WERI-Rb-1 (cell line): ENCODE measurements at places on chromosomes 16 and 17.
A peak's percentile ranks its signal among the peaks of the same experiment; 100 is the strongest.

DNA sequence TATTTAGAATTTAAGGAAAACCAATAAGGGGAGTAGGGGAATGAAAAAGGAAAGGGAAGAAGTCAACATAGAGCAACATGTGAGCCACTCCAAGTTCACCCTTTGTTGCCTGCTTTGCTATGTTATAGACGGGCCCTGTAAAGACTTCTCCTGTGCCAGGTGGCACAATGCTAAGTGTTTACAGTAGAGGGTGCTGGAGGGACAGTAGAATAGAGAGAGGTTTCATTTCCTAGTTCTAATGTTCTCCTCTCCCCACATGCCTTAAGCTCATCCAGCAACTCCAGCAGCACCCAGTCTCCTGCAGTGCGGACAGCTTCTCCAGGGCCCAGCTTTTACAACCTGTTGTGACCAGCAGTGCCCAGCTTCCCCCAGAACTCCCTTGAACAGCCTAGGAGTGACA lies 468.0 kb downstream of the HS3ST3B1 start:
- DNase-seq = no peak

DNA sequence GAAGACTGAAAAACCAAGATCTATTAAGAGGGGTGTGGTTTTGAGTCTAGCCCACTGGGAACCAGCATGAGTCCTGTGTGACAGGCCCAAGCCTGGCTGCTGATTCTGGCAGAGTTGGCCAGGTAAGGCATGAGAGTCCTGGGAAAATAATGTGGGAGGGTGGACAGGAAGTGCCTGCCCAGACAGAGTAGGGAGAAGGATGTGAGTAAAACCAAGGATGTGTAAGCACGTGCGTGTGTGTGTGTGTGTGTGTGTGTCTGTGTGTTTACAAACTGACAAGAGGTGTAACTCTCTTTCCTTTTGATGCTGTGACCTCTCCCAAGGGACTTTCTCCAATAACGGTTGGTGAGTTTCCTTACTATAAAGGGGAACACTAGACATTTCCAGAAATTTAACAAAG lies 15.6 kb upstream of the TEX2 start:
- no peak for DNase-seq

- no peak for DNase-seq
These were observed 33.0 kb downstream of the COG7 start for GRCh38 chr16:23420011-23420410.

DNA sequence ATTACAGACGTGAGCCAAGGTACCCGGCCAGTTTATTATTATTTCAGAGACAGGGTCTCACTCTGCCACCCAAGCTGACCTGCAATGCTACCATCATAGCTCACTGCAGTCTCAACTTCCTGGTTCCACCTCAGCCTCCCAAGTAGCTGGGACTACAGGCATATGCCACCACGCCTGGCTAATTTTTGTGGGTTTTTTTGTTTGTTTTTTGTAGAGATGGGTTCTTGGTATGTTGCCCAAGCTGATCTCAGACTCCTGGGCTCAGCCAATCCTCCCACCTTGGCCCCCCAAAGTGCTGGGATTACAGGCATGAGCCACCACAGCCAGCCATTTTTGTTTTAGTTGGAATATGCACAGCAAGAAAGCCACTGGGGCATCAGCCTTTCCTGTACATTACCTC lies 115.7 kb downstream of the MRM1 start:
- no peak for DNase-seq

GRCh38 chr17:80649200-80649644 lies 104.6 kb downstream of the RPTOR start:
- DNase-seq = no peak

DNA sequence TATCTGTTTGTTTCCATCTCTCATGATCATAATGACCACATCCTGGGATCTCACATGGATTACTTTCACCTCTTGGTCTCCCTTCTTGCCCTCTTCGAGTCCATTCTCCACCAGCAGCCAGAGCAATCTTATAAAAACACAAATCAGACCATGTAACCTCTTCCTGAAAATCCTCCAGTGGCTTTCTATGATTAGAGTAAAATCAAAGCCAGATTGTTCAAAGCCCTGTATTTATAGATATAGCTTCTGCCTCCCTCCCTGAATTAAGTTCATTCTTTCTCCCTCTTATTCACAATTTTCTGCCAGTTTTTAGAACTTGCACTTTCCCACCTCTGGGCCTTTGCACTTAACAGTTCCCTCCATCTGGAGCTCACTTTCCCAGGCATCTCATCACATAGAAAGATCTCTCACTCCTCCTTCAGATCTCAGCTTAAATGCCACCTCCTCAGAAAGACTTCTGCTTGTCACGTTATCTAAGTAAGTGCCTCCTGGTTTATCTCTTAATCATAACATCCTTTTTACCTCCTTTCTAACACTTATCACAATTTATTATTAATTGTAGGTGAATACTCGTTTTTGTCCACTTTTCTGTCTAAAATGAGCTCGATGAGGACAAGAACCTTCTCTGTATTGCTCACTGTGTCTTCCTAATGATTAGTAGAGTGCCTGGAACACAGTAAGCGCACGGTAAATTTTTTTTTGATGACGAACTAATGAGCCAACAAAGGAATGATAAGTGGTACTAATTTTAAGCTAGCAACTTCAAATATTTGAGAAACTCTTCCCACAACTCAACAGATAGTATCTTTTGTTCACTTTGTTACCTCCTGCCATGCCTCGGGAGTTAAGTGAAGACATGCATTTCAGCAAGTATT lies 80.5 kb downstream of the CYB561 start:
- DNase-seq = no peak

DNA sequence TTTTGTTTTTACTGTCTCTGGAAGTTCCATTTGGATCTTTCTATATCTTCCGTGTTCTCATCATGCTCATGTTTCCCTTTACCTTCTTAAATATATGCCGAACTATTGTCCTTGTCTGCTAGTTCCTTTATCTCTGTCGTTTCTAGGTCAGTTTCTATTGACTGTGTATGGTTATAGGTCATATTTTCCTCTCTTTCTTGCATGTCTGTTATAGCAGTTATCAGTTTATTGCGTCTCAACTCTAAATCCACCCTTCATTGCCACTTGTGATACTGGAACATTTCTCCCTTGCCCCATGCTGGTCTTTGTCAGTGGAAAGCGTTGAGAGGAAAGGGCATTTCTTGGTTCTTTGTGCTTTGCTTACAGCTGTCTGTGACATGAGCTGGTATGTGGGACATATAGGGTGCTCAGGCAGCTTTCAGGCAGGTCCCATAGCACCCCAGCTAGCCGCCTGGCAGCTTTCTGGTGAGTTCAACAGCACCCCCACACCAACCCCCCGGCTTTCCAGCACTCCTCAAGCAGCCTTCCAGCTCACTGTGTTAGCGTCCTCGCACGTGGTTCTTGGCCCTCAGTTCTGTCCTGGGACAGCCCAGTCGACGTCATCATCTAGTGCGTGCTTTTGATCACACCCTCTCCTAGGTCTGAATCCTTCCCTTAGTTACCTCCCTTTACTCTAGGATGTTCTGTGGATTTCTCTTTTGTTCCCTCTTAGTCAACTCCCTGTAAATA lies 15.4 kb upstream of the DNASE1 start:
- DNase-seq = no peak

DNA sequence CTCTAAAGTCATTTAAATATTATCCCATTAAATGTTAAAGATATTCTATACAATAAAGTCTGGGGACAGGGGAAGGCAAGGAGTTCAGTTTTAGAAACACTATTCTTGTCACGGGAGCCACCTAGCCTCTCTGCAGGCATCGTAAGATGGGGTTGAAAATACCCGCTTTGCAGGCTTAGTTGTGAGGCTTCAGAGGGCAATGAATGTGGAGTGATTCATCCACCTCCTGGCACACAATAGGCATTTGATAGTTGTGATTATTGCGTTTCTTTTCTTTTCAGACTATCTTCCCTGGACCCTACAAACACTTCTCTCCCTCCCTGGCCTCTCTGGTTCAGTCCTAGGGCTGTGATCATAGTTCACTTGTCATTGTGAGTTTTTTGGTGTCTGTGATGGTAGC lies 19.6 kb downstream of the GLP2R start:
- no peak for DNase-seq

DNA sequence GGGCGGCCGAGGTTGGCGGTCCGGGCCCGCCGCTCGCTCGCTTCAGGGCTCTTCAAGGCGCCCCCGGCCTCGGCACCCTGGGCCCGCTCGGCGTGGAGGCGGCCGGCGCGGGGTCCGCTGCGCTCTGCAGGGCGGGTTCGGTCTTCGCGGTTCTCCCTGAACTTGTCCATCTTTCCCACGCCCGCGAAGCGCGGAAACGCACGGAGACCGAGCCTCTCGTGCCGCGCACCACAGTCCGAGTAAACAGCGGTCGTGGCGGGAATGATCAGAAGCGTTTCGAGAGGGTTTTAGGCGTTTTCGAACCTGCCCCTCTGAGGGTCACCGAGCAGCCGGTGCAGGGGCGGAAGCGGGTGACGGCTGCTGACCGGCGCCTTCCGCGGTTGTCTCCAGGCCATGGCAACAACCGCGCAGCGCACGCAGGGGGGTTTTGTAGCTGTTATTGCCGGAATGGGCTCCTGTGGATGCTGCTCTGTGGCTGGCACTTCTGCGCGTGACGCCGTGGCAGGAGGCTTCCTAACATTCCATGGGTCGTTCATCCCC lies 414 bp downstream of the NARF start:
- DNase-seq = no peak

GRCh38 chr16:55151561-55152305 lies 172.3 kb upstream of the IRX6 start:
- no peak for DNase-seq

- peak; percentile 91 for DNase-seq
These were observed at the start of gene METTL22 for GRCh38 chr16:8621572-8622314. TSS of gene METTL22 (plus strand) at chr16:8621698. CDS start at chr16:8625666, 3,968 bp downstream.

GRCh38 chr17:82200743-82201497 lies 11.7 kb downstream of the CCDC57 start:
- DNase-seq = no peak

- no peak for DNase-seq
These were observed 42.8 kb downstream of the KANSL1 start for GRCh38 chr17:46150216-46150963.

GRCh38 chr17:4968486-4969046 lies 949 bp upstream of the SPAG7 start:
- peak; percentile 44 for DNase-seq

DNA sequence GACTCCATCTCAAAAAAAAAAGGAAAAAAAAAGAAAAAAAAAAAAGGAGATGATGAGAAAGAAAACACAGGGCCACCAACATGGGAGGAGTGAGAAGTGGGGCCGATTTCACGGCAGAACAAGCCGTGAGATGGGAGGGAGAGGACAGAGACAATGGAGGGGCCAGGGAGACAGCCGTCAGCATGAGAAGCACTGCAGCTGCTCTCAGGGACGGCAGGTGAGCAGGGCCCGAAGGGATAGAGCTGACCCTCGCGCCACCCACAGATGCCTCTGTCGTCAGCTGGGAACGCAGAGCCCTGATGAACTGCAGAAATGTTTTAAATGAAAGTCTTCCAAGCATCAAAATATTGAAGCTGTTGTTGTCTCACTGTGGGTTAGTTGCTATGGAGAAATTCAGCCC lies 20.3 kb downstream of the PITPNM3 start:
- no peak for DNase-seq

DNA sequence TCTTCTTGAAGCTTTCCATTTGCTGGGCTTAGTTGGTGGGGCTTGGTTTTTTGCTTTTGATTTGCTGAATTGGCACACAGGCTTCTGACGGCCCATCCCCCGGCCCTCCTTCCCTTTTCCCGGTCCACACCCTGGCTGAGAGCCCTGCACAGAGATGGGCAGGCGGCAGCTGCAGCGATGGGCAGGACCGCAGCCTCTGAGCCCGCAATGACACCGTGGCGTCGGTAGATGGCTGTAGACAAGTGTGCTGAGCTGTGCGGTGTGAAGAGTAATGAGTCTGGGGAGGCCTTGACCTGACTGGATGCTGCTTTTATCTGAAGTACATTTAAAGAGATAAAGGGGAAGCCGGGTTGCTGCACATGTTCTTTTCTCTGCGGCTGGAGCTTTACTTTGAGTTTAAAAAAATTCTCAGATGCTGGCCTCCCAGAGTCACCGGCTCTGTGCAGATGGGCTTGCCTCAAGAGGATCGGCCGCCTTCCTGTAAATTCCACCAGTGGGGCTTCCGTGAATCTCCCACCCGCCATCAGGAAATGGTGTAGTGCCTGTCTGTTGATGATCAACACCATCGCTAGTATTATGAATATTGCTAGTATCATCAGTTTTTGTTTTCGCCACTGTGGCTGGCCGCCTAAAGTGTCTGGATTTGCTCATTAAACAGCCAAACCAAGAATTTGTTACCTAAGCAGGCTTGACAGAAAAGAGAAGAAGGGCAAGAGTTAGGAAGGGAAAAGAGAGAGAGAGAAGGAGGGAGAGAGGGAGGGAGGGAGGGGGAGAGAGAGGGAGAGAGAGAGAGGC lies 245.6 kb upstream of the RBFOX1 start:
- peak; percentile 84 for DNase-seq

- DNase-seq = no peak
These were observed 82.5 kb downstream of the ZDHHC7 start for GRCh38 chr16:84928679-84929420.
